Coronary artery (tissue), 2 donors: ENCODE measurements at places on chromosomes 5 and 9.

DNA sequence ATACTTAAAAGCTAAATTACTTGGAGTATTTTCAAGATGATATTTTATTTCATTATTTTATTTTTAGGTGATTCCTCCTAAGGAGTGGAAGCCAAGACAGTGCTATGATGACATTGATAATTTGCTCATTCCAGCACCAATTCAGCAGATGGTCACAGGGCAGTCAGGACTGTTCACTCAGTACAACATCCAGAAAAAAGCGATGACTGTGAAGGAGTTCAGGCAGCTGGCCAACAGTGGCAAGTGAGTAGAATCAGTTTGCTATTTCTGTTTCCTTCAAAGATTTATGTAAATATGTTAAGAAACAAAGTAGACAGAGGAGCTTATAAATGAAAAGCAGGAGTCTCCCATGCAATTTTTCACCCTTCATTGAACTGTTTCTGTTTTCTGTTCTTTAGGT lies 47.8 kb downstream of the KDM4C start:
- DNase-seq: no peak

GRCh38 chr5:55492449-55492848 lies 42.3 kb downstream of the PLPP1 start:
- DNase-seq: no peak

DNA sequence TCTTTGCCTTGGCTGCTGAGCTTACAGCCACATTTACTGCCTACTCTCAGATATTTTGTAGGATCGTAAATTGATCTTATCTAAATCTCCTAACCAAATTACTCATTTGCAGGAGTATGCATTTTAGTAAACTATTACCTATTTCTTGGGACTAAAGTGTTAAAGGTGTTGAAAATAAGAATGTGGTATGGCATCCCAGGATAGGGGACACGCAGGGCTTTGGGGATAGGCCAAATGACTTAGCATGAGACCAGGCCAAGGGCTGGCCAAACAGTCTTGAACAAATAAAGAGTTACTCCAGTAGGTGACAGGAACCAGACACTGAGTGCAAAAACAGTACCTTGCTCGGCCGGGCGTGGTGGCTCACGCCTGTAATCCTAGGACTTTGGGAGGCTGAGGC lies 25.1 kb downstream of the TBC1D2 start:
- no peak for DNase-seq

GRCh38 chr5:163094492-163095180 lies 342.8 kb upstream of the CCNG1 start:
- no peak for DNase-seq

DNA sequence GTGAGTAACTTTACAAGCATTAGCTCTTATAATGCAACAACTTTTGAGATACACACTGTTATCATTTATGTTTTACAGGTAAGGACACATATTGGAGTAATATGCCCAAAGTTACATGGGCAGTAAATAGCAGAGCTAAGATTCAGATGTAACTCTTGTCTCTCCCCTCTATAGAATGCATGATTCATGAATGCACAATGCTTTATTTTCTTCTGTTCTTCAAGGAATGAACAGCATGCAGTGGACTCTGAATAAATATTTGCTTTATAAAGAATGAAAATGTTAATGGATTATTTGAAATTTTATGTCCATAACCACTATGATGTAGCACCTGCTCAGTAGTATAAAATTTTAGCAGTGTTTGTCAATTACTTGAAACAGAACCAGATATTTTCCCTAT lies 629.5 kb downstream of the KCTD16 start:
- DNase-seq: no peak

- no peak for DNase-seq
These were observed 51.8 kb upstream of the GALNT10 start for GRCh38 chr5:154138701-154139100.

DNA sequence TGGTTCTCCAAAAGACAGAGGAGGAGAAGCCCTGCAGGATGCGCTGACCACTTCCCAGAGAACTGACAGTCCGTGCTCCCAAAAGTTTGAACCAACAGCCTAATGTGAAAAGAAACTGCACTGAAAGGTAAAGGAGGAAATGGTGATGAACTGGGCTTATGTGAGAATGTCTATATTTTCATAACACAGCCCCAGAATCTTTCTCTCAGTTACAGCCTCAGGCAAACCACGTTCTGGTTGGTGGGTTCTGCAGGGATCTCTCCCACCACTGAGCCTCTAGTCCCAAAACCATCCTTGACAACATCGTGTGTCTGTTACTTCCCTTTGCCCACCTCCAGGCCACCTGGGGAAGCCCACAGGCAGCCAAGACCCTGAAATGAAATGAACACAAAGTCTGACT lies 23.9 kb downstream of the SPARC start:
- no peak for DNase-seq

GRCh38 chr9:91038483-91039124 lies 237.0 kb downstream of the SYK start:
- DNase-seq: no peak

DNA sequence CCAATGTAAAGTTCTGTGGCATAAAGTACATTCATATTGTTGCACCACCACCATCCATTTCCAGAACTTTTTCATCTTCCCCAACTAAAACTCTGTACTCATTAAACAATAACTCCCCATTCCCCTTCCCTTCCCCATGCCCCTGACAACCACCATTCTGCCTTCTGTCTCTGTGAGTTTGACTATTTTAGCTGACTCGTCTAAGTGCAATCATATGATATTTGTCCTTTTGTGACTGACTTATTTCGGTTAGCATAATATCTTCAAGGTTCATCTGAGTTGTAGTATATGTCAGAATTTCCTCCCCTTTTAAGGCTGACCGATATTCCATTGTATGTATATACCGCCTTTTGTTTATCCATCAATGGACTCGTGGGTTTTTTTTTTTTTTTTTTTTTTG lies 29.0 kb upstream of the SMU1 start:
- DNase-seq: no peak

- no peak for DNase-seq
These were observed 168.2 kb downstream of the ZDHHC21 start for GRCh38 chr9:14524873-14525515.

- no peak for DNase-seq
These were observed 815 bp downstream of the PDZD2 start for GRCh38 chr5:31639481-31640411.

- DNase-seq: no peak
These were observed 188.2 kb downstream of the CRB2 start for GRCh38 chr9:123544007-123544827.

DNA sequence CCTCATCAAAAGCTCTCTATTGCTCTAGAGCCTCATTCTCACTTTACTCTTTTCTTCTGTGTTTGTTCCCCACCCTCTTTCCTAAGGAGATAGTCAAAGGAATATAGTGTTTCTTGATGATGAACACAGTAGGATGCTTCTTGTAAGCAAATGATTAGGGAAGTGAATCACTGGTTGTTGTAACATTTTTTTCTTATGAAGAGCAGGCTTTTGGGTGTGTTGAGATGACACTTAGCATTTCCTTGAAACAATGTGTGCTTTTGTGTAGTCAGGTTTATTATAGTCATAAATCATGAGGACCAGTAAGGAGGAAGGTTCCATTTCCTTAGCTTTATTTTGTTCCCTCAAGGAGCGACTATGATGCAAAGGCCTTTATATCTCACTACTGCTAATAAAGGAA lies 1991.3 kb upstream of the C9orf72 start:
- no peak for DNase-seq

GRCh38 chr9:122218935-122219855 lies 9.6 kb downstream of the LHX6 start:
- peak; percentile 69 for DNase-seq

DNA sequence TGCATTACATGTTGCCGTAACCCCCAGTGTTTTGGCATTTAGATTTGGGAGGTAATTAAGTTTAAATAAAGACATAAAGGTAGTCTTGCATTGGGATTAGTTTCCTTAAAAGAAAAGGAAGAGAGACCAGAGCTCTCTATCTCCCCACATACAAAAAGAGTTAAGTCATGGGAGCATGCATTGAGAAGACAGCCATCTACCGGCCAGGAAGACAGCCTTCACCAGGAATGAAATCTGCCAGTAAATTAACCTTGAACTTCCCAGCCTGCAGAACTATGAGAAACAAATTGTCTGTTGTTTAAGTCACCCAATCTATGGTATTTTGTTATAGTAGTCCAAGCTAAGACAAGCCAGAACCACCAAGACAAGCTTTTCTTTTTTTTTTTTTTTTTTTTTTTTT lies 567.0 kb upstream of the CDH18 start:
- DNase-seq: no peak

DNA sequence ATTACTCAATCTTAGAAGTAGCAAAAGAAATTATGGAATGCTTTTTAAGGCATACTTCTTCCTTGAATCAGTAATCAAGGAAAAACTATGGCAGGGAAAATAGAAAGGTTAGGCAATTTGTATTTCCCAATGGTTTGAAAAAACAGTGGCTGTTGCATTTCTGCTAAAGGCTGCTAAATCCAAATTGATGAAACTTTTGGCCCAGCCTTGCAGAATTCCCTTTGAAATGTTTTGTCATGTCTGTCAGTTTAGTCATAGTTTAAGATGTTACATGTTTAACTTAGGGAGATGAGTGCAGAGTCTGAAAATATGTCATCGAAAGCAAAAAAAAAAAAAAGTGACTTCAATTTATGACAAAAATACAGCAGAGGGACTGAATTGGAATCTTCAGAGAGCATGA lies 878.9 kb upstream of the WWC1 start:
- no peak for DNase-seq

GRCh38 chr9:93612796-93613154 lies 36.4 kb downstream of the PHF2 start:
- peak; percentile 41 for DNase-seq

GRCh38 chr5:170678811-170679210 lies 104.7 kb upstream of the GABRP start:
- no peak for DNase-seq

DNA sequence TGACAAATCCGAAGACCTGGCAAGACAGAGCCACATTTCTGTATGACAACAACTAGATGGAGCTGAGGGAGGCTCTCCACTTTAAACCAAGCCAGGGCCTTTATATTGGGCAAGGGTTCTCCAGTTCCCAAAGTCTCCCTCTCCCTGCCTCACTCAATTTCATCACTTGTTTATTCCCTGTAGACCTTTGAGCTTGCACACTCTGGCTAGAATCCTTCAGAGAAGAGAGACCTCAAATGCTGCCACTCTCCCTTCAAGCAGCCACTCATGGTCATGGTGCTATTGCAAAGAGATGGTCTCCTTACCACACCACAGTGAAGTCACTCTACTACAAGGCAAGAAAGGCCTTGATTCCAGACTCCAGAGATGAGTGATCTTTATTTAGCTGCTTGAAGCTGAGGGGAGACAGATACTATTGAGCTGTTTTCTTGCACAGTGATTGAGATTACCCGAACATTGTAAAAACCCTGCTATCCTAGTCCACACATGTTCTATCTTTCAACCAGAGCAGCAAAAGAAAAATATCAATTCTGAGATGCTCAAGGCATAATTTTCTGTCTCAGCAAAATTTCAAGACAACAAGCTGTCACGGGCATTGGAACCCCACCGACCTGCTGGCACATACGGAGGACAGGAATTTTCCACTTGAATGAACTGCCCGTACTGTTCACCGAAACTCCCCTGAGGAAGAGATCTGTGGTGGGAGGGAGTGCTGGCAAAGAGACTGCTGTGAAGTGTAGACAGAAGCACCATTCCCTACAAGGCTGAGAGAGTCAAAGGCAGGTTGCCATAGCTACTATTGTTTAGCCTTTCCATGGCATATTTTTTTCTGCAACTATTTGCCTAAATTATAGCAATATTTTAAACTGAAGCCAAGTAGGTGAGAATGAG lies 81.1 kb downstream of the CDO1 start:
- DNase-seq: no peak

- no peak for DNase-seq
These were observed 3.8 kb downstream of the OR2V2 start for GRCh38 chr5:181151146-181151545.

- no peak for DNase-seq
These were observed 58.9 kb downstream of the AUH start for GRCh38 chr9:91302831-91303230.

DNA sequence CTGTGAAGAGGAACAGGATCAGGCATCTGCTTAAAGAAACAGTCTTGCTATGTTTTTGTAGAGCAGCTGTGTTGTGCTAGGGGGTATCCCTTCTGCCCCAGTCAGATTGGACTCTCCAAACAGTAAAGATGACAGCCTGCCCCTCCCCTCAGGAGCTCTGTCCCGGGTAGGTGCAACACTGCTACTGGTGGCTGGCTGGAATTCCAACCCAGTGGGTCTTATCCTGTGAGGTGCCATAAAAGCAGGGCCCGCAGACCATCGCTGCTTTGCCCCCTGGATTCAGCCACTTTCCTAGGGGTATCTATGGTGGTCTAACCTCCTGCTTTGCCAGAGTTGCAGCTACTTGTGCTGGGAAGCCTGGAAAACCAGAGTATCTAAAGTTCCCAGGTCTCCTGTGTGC lies 114.6 kb upstream of the PPP1R2B start:
- no peak for DNase-seq

- no peak for DNase-seq
These were observed 1535.3 kb downstream of the EFNA5 start for GRCh38 chr5:106135473-106135872.

DNA sequence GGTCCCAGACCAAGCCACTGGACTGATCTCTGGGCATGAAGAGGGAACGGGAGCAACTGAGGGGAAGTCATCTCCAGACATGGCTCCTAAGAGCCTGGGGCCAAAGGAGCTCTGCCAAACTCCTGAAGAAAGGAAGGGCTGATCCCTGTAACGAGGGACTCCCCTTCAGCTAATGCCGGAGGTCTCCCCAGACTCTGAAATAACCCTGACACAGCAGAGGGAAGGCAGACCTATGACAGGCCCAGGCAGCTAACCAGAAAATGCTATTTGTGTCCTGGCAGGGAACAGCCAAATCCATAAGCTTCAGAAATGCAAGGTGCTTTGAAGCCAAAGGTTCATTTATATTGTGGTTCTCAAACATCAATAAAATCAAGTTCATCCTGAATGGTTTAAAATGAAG lies 30.9 kb downstream of the APTX start:
- DNase-seq: no peak

DNA sequence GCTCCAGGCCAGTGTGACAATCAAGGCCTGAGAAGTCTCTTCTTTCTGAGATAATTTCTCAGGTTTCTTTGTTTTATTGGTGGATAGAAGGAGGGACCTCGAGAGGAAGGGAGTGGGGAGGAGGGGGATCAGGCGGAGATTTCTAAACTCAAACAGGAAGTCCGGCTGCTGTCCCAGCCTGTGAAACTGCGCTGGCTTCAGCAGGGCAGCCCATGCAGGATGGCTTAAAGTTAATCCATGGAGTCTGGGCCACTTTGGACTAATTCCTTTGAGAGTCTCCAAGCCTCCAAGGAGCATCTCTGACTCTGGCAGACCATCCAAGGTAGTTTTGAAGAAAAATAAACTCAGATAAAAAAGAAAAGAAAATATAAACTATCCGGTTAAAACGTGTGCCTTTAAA lies 378.5 kb downstream of the MLLT3 start:
- DNase-seq: no peak
